ENCODE measurements at places on chromosomes 2 and 18.

GRCh38 chr18:31042406-31043181 lies at the start of gene DSC3:
Gene DSC3 (minus strand): TSS chr18:31042742. CDS start chr18:31042660, 82 bp downstream.
- no peak for DNase-seq

DNA sequence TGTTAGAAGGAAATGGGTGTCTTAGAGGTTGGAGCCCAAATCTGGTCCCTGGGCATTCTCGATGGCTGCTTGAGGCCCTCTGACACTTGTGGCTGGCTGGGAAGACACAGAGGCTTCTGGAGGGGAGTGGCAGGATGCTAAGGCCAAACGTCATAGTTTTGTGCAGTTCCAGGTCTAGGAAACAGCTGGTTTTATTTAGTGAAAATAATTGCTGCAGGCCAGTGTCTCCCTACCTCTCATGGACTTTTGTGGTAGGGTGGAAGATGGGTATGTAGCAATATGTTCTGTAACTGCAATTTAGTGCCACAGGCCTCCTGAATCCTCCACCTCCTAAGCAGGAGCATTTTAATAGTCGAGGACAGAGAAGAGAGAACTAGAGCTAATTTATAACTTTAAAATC lies 32.2 kb upstream of the SPRED2 start:
- no peak for DNase-seq

DNA sequence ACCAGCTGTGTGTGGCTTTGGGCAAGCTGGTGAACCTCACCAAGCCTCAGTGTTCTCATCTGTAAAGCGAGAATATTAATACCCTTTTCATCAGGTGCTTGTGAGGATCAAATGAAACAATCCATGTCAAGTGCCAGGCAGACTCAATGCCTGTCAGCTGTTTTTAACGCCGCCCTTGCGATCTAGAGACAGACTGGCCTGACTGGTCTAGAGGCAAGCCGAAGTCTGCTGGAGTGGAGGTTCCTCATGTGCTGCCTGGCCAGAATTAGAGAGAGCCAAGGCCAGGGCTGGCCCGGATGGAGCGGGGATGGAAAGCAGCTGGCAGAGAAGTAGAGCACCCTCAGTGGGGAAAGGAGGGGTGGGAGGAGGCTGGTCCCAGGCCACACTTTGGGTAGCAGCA lies 74.5 kb upstream of the B3GNT7 start:
- no peak for DNase-seq

DNA sequence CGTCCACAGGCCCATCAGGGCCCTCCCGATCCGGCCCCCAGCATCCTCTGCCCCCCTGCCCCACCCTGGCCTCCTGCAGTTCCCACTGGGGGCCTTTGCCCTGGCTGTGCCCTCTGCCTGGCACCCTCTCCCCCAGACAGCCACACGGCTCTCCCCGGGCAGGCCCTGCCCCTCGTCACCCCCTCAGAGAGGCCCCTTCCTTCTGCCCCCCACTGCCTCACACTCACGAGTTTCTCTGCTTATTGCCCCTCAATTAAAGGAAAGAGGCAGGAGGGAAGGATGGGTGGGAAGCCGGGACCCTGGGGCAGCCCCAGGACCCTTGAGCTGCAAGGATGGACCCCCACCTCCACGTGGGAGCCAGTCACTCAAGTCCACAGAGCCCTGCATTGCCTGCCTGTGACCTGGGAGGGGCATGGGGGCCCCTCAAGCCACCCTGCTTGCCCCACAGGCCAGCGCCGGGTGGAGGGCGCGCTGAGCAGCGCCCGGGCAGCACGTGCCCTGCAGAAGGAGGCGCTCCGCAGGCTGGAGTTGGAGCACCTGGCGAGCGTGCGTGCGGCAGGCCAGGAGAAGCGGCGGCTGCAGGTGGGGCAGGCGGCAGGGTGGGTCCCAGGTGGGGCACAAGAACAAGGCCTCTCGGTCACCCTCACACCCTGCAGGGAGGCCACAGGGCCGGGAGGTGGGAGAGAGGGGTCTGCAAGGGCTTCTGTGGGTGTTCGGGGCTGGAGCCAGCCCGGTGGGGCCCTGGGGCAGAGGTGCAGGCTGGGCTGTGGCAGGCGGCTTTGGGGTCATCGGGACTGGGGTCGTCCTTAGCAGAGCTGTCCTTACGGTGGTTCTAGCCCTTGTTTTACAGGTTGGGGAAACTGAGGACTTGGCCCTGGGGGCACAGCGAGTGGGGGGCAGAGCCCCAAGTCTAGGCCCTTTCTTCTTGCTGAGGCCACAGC lies 30.5 kb upstream of the SNED1 start:
- no peak for DNase-seq

DNA sequence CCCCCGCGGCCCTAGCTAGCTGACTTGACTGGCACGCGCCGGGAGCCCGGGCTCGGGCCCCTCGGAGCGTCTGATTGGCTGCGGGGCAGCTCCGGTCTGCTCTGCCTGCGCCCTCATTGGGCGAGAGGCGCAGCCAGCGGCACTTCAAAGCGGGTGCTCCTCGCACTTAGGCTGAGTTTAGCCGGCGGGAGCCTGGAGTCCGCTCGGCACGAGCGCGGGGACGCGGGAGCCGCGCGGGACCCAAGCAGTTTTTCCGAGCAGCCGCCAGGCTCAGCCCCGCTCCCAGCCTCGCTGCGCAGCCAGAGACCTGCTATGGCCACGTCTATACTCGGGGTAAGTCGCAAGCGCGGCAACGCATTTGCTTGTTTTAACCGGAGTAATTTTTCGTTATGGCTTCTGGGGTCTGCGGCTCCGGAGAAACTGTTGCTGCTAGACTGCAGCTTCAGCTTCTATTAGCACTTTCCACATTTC lies at the start of gene SP9:
SP9 (plus strand) TSS at position 174 of the 471 bp plus-strand sequence; CDS start at position 313, 139 bp downstream.
- DNase-seq, result no peak

- peak; percentile 90 for DNase-seq
These were observed 85.5 kb upstream of the PGAP1 start for GRCh38 chr2:197011801-197012641.

GRCh38 chr2:121698318-121698930 lies 38.3 kb downstream of the NIFK start:
- DNase-seq, result no peak

GRCh38 chr18:60417946-60418345 lies 45.4 kb upstream of the MC4R start:
- DNase-seq, result no peak

DNA sequence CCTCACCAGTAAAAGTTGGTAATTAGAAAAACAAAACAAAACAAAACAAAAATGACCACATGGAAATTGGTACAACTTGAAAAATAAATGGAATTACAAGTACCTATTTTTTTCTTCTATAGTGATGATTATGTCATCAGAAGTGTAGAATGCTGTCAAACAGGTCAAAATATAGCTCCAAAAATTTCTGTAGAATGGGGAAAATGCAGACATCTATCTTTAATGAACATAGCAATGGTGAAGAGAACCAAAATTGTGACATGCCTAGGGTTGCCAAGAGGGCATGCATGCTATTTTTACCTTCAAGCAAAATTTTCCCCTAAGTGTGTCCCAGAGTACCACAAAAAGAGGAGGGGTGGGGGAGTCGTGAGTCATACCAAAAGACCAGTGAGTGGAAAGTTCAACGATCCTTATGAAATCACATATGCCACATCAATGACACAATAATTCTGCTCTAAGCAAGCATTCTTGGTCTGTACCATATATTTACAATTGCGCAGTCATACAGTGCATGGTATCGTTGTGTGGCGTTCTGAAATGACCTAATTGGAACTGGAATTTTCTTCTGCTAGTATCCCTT lies 1436.4 kb downstream of the SUCLG1 start:
- no peak for DNase-seq

GRCh38 chr18:79873449-79874110 lies 75.8 kb downstream of the KCNG2 start:
- no peak for DNase-seq

- no peak for DNase-seq
These were observed 172.0 kb upstream of the SERPINE2 start for GRCh38 chr2:224211181-224211480.

- no peak for DNase-seq
These were observed 2.9 kb upstream of the SERPINB4 start for GRCh38 chr18:63646936-63647335.

GRCh38 chr2:50647381-50647780 lies 384.6 kb downstream of the NRXN1 start:
- no peak for DNase-seq

- DNase-seq, result no peak
These were observed 49.9 kb downstream of the ST8SIA5 start for GRCh38 chr18:46706968-46707367.

- DNase-seq, result no peak
These were observed 579 bp upstream of the EMX1 start for GRCh38 chr2:72916743-72917137.

GRCh38 chr2:152718909-152719645 lies 657 bp downstream of the ARL6IP6 start:
- no peak for DNase-seq

GRCh38 chr18:12049978-12050811 lies 43.4 kb upstream of the ANKRD62 start:
- DNase-seq, result no peak

GRCh38 chr2:19559596-19560240 lies 201.3 kb upstream of the OSR1 start:
- no peak for DNase-seq

- DNase-seq, result no peak
These were observed 24.7 kb downstream of the MGAT5 start for GRCh38 chr2:134278553-134278952.

DNA sequence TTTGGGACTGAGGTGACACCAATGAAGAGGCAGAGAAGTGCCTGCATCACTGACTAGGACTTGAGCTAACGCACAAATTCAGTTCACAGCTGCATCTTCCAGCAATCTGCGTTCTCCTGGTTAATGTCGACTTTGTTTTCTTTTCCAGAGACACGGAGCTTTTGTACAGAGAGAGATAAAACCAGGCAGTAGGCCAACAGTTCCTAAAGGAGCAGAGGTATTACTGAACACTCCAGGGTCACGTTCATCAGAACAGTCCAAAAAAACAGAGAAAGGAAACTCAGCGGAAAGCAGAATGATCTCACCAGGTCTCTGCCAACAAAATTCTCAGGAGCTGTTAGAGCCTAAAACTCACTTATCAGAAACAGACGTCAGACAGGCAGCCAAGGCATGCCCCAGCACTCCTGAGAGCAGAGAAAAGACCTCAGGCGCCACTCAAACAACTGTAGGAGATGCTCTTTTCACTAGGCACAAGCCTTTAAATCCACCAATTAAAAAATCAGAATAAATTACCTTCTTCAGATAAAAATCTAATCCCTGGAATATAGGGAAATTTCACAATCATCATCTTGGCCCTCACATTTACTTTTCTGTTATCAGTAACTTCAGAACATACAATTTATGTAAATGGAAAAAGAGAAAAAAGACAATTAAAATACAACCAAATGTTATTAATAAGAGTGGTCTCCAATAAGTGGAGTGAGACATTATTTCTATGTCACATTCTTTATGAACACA lies 95.9 kb upstream of the SPTBN1 start:
- DNase-seq, result peak; percentile 5

- no peak for DNase-seq
These were observed 98.9 kb upstream of the OTOS start for GRCh38 chr2:240239325-240239724.

- DNase-seq, result no peak
These were observed 932.2 kb upstream of the FANCL start for GRCh38 chr2:59173325-59173724.

GRCh38 chr2:127658641-127659407 lies 12.9 kb downstream of the GPR17 start:
- DNase-seq, result no peak

GRCh38 chr2:133414486-133415209 lies 153.6 kb downstream of the NCKAP5 start:
- no peak for DNase-seq

DNA sequence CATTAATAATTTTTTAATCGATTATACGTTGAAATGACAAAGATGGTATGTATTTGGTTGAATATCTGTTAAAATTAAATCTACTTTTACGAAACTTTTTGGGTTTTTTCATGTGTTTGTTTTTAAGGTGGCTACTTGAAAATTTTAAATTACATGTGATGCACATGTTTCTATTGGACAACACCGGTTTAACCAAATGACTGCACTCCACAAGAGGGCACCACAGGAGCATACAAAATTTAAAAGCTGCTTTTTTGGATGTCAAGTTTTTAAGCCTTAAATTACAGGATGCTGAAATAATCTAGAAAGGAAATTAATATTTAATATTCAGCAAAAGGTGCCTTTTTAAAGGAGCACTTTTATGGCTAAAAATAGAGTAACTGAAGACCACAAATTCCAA lies 98.7 kb downstream of the ACVR1 start:
- DNase-seq, result peak; percentile 14

DNA sequence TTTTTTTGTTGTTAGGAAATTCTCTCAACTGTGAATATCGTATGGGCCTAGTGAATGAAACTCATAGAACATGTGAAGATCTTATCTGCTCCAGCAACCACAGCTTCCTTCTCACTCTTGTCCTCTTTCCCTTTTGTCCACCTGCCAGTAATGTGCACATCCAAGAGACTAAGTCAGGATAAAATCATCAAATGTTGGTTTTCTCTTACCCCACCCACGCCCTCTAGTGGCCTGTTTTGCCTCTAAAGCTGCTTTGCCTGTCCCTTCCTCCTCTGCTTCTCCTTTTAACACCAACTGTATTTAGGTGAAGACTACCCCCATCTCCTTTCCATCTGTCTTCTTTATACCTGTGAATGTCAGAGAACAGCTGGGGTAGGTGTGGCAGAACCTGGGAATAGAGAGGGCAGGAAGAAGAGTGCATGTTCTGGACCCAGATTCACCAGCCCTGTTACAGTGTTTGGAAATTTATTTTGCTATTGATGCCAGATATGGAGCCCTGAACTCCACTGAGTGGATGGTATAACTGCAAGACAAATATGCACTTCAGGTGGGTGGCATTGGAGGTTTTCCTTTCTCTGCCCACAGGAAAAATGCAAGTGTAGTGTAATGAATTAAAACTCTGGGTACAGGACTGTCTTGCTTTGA lies 8.4 kb upstream of the MGAT5 start:
- DNase-seq, result peak; percentile 71

GRCh38 chr2:71693286-71694270 lies 240.2 kb downstream of the DYSF start:
- no peak for DNase-seq

DNA sequence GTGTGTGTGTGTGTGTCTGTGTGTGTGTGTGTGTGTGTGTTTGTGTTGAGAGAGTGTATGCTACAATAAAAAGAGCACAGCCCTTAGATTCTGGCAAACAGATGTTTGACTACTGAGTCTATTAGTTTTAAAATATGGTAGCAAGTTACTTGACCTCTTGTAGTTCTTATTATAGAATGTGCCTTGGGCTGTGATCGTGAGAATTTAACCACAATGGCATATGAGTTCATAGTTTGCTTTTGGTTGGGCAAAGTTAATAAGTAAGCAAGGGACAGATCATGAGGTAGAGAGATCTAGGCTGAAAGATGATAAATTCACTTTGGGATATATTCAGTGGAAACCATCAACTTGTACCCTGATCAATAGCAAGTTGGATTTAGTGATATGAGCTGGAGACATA lies 334.3 kb upstream of the VWC2L start:
- DNase-seq, result no peak

- no peak for DNase-seq
These were observed 971.7 kb upstream of the GYPC start for GRCh38 chr2:125684256-125684655.

- DNase-seq, result no peak
These were observed 61.1 kb downstream of the CCDC195 start for GRCh38 chr2:224655006-224655537.

GRCh38 chr2:33166287-33166881 lies 219.6 kb downstream of the LTBP1 start:
- no peak for DNase-seq

- no peak for DNase-seq
These were observed 54.0 kb downstream of the COA5 start for GRCh38 chr2:98554116-98554861.

- DNase-seq, result no peak
These were observed 24.2 kb downstream of the TMEM178A start for GRCh38 chr2:39689876-39690275.

- DNase-seq, result no peak
These were observed 340.6 kb downstream of the HRH4 start for GRCh38 chr18:24801001-24801400.
